ENCODE measurements at places on chromosomes 1 and 21.

GRCh38 chr21:42637267-42638041 lies 16.0 kb upstream of the PDE9A start:
- no peak for DNase-seq

- DNase-seq, result no peak
Measured at GRCh38 chr1:53091841-53092645, 30.0 kb downstream of the PODN start.

DNA sequence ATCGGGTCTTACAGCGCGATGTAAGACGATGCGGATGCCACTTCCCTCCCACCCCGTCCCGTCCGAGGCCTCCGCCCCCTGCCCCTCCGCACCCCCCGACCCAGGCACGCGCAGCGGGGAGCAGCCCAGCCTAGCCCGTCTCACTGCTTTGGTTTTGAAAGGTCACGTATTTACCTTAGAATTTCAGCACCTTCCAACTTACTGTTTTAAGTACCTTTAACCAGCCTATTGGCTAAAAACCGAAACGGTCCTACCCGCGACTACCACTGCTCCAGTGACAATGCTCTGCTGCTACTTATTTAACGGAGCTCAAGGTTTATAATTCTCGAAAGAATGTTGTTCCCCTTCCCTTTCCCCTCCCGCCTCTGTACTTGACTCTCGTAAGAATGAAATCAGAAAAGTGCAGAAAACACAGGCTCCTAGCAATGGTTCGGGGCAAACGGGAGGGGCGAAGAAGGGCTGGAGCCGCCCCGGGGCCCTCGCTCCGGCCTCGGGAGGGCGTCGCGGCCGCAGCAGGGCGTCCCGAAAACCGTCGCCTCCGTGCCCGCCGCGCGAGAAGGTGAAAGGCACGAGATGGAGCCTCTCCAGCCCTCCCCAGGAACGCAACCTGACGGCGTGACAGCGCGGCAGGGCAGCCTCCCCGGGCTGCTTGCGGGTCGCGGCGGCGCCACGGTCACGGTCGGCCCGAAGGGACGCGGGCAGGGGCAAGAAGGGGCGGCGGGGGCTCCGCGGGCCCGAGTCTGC lies 667 bp downstream of the TMEM50B start:
- no peak for DNase-seq

DNA sequence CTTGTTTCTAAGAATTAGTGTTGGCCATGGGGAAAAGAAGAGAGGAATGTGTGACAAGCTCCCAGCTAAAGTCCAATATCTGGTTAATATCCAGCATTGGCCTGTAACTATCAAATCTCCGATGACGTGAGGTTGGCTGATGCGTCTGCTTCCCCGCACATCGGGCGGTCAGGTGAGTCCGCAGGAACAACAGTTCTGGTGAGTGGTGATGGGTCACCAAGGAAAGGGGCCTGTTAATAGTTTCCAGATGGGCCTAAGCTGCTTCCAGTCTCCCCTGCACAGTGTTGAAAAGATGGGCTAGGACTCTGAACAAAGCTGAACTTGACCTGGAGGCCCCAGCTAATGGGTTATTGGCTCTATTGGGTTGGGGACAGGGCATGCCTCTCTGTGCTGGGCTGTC lies 193.1 kb upstream of the EDN2 start:
- no peak for DNase-seq

DNA sequence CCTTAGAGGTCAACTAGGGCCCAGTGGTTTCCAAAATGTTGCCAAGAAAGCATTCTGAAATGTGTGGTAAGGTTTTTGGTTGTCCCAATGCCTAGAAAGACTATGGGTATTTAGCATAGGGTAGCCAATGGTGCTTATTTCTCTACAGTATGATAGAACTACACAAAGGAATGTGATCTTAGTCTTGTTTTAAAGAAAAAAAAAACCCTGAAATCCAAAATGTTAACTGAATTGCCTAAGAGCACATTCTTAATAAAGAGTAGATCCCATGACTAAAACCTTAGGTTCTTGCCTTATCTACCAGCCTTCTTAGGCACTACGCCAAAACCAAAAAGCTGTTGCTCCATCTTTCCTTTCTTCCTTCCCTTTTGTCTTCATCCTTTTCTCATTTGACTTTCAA lies 428.2 kb downstream of the MRPL39 start:
- no peak for DNase-seq

DNA sequence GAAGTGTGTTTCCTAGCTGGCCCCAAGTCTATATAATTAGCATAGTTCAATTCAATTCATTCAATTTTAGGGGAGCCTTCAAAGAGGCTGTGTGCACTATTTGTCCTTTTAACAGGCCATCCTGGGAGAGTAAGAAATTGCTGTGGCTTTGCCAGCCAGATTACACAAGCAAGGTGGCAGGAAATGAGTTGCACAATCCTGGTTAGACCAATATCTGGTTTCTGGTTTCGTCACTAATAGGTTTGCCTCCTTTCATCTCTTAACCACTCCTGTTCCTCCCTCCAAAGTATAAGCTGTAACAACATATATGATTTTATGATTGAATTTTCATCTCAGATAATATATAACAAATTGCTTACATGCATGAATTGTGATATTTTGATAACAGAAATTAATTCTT lies 84.1 kb upstream of the NEGR1 start:
- no peak for DNase-seq

GRCh38 chr1:29303201-29304024 lies 67.1 kb downstream of the PTPRU start:
- DNase-seq, result no peak

DNA sequence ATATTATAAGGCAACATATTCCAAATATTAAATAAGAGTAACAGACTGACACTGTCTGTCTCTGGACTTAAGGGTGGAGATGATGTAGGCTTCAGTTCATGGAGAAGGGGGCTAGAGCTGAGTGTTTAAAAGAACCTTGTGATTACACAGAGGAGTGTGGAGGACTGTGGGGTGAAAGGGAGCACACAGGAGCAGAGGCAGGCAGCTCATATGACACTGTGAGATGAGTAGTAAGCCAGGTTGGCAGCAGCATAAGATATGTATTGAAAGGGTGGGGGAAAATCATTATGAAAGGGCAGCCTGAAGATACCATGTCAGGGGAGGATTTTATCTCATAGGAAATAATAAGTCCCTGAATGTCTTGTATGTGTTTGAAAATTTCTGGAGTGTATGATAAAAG lies 104.5 kb downstream of the AK5 start:
- DNase-seq, result no peak

GRCh38 chr1:54601730-54602129 lies 21.6 kb downstream of the FAM151A start:
- DNase-seq, result no peak

DNA sequence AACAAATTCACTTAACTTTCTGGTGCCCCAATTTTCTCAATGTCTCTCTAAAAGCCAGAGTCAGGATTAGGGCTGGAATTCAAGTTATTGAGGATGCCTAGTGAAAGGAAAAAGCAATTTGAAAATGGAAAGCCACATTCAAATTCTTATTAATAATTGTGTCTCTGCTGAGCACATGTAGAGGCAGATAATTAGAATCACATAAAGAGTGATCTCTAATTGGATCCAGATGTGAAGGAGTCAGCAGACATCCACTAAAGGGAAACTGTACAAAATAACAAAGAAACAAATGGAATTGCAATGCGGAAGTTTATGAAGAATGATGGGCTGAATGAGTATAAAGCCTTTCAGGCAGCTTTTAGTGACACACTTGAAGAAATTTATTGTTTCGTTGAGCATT lies 482.6 kb downstream of the TTLL7 start:
- DNase-seq, result no peak

- no peak for DNase-seq
Measured at GRCh38 chr1:43828574-43828973, 105.0 kb upstream of the ARTN start.

DNA sequence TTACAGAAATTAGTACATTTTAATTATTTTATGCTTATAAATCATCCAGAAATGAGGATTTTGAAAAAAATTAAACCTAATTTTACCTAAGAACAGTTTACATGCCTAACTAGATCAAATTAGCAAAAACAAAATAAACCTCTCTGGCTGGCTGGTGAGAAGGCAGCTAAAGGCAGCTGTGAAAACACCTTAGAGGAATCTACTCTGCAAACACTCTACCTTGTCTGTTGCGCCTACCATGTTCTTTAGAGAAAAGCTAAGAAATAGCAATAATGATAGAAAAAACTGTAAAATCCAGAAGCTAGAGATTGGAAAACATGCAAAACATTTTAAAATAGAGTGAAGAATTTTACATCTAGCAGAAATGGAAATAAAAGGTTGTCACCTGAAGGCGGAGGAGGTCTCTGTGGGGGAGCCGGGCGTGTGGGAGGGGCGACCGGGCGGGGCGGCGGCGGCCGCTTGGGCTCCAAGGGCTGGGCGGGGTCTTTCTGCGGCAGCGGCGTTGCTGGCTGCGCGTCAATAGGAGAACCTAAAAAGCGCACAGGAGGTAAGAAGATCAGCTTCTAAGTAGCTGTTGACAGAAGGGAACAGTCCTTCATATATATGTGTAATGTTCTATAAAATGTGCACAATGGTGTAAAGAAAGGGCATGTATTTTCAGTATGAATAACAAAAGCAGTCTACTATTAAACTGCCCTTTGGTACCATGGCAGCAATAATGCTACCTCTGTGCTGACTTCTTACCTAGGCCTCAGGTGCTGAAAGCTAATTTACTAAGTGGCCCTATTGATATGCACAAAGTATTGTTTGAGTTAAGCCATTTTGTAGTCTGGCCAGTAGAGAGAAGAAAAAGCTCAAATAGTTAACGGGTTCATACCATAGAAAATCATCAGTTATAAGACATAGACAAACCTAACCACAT lies 33.3 kb upstream of the CFAP298 start:
- no peak for DNase-seq

GRCh38 chr1:180065408-180065807 lies 89.3 kb upstream of the QSOX1 start:
- DNase-seq, result no peak

- DNase-seq, result no peak
Measured at GRCh38 chr1:29896791-29897714, 660.7 kb downstream of the PTPRU start.

GRCh38 chr1:58318157-58319005 lies 228.1 kb downstream of the OMA1 start:
- DNase-seq, result no peak

DNA sequence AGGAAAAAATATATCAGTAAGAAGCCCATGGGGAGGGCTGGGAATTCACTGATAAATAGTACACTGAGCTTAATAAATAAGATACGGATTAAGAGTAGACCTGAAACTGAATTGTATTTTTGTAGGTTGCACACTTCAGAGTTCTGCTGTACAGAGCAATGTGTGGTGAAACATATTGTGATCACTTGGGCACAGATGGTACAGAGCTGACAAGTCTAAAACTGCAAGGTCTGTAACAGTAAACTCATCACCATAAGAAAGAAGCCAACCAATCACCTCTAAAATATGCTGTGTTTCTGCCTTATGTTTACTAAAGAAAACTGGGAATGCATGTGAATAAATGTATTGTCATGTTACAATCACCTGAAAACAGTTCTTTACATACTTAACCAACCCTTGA lies 360.7 kb downstream of the MRPL39 start:
- DNase-seq, result no peak

DNA sequence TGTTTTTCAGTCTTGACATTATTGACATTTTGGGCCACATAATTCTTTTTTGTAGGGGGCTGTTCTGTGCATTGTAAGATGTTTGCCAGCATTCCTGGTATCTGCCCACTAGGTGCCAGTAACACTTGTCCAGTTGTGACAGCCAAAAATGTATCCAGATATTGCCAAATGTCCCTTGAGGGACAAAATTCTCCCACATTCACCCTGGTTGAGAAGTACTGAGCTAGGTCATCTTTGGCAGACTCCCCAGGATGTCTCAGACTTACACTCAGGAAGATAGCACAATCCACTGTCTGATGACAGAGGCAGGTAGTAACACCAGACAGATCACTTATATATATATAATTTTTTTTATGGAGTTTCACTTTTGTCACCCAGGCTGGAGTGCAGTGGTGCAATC lies 5.9 kb downstream of the CD48 start:
- DNase-seq, result no peak

- no peak for DNase-seq
Measured at GRCh38 chr1:172352435-172352834, 68.0 kb upstream of the C1orf105 start.

- no peak for DNase-seq
Measured at GRCh38 chr21:17576080-17576835, 36.4 kb downstream of the BTG3 start.

GRCh38 chr1:28506907-28507246 lies 1.0 kb downstream of the RCC1 start:
- no peak for DNase-seq

GRCh38 chr1:79431340-79431739 lies 424.8 kb upstream of the ADGRL4 start:
- no peak for DNase-seq

Measured in stimulated activated CD8-positive, alpha-beta memory T cell treated with anti-CD3 and anti-CD28 coated beads, Interleukin-7, amount 100 ng/mL, for 1 hour (primary cell).